MCF 10A (cell line): ENCODE measurements at places on chromosomes 5 and 9.

DNA sequence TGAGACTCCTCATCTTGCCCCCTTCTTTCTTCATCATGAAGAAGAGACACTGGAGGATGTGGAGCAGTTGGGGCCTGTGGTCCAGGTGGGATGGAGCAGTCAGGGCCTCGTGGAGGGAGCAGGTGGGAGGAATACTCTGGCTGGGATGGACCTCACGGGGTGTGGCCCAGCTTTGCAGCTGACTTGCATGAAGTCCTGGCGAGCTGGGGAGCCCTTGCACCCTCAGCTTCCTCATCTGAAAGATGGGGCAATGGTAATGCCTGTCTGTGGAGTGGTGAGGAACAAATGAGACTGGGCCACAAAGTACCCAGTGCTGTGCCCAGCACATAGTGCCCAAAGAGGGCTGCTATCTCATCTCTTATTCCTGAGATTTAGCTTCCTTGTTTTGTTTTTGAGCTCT is 91.5 kb downstream of the DAB2IP start:
- no peak for DNase-seq

GRCh38 chr9:80493258-80493657 is 921.5 kb downstream of the TLE4 start:
- DNase-seq = no peak

GRCh38 chr9:105361873-105362272 is 86.0 kb upstream of the FSD1L start:
- DNase-seq = no peak

DNA sequence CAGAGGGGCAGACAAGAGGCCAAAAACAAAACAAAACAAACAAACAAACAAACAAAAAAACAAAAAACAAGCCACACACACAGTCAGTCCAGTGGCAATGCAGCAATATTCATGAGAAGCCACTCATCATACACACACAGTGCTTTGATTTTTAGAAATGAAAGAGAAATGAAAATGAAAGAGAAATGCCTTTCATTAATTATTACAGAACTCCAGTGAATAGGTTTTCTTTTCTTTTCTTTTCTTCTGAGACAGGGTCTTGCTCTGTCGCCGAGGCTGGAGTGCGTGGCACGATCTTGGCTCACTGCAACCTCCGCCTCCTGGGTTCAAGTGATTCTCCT is 36.9 kb downstream of the SPRY4 start:
- no peak for DNase-seq

- DNase-seq = peak; percentile 70
Observed at GRCh38 chr5:91225848-91226686, 157.1 kb downstream of the ARRDC3 start.

DNA sequence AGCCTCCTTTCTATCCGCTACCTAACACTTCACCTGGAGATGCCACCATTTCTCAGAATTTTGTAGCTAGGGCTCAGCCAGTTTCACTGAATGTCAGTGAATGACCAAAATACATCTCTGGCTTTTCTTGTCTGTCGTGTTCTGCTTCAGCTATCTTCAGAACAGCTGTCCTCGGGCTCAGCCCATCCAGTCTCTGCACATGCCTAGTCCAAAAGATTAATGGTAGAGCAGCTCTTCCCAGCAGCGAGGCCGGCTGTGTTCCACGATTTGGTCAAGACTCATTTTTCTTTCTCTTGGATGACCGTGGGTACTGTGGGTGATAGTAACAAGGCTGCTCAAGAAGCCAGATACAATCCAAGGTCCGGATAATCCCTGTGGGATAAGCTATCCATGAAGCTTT is 342.8 kb downstream of the GABRG2 start:
- no peak for DNase-seq

DNA sequence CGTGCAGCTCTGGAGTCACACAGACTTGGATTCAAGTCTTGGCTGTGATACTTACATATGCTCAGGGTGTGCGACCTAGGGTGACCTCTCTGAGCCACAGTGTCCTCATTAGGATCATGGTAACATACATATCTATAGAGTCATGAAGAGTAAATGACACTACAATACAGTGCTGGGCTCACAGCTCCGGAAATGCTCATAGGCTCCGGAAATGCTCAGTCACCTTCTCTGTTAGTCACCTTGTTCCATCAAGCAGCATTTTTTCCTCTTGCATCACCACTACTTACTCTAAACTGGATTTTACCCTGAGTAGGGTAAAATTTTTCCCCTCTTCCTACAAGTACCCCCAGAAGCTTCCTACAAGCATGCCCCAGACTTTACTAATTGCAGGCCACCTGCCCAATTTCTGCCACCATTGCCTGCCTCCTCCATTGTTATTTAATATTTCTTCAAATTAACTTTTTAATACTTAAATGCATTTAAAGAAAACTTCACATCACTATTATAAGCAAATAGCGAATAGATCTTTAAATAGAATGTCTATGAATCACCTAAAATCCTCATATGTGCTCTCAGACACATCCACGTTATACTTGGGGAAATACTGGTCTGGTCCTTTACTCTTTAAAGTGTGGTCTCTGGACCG is 147.6 kb upstream of the SPRY4 start:
- DNase-seq = peak; percentile 91

DNA sequence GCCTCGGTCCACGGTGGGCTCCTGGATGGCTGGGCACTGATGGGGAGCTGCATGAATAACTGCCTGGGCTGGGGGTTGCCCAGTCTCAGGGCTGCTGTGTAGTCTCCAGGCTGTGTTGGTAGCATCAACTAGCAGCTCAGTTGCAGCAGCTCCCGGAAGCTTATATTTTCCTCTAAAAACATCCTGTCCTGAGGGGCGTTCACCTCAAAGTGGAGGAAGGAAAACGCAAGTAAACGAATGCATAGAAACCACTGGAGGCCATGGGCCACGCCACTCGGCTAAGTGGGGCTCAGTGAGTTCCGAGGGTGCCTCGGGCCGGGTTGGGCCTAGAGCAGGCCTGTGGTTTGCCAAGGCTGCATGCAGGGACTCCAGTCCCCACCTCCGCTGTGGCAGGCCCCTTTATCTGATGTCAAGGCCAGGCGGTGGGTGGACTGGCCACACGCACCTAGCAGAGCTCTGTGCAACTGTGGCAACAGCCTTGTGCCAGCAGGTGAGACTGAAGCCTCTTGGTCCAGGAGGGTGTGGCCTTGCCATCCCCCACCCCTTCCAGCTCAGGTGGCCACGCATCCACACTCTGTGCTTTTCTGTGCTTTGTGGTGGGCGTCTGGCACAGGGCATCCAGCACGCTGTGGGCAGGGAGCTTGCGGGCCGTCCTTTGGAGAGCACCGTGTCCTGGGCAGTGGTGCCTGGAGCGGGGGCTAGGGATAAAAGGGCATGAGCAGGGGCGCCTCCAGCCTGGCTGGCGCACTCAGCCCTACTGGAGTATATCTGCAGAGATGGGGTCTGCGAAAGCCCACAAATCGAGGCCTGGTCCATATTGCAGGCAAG is 15.1 kb downstream of the TCF7 start:
- no peak for DNase-seq

DNA sequence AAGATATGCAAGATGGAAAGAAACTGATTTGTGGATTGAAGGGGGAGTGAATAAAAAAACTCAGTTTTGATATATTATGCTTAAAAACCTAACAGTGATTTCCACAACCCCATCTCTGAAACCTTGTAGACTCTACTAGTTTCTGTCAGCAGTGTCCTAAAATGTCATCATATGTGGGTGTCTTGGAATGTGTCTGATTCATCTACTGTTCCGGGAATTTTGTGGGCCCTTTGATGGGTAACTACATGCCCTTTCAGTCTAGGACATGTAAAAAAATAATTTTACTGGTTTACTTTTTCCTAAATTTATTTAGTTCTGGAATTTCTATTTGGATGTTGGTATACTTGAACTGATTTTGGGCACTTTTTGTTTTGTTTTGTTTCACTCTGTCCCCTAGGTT is 118.9 kb upstream of the NMUR2 start:
- peak; percentile 45 for DNase-seq

DNA sequence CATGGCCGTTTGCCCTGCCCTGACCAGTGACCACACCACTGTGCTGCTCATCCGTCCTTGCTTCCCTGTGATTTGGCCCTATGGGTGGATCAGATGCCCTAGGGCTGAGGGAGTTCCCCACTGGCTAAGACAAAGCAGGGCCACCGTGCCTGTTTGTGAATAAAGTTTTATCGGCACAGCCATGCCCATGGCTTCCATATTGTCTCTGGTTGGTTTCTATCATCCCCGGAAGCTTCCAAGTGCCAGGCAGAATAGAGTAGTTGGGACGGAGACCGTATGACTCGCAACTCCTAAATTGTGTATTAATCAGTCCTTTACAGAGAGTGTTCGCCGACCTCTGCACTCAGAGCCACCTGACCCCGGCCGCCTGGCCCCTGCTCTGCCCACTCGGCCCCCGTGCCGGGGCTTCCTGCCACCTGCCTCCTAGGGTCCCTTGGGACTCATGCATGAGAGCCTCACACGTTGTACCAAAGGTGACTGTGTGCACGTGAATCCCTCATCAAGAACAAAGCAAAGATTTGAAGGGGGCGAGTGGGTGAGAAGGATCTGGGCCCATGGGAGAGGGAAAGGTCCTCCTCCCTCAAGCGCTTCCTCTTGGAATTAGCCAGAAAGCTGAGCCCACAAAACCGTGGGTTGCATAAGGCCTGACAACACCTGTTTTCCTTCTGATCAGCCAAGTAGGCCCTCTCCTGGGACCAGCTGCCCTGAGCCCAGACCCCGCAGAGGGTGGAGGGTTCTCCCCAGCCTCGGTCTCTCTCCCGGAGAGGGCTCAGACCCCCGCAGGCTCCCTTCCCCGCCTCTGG is 11.7 kb upstream of the FCN2 start:
- no peak for DNase-seq

DNA sequence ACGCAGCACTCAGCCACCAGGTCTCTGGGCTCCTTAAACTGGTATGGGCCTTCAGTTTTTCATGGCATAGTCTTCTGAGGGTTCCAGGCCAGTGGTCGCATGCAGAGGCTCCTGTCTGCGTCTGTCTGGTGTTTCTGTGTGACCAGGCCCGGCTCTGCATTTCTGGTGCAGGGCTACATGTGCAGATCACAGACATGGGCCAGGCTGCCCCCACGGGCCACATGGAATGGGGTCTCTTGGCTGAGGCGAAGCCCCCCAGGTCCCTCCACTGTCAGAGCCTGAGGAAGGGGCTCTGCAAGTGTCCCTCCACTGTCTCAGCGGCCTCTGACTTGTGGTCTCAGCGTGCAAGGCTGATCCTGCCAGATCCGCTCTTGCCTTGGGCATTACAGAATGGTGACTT is 15.6 kb upstream of the CARD19 start:
- no peak for DNase-seq

GRCh38 chr5:89011778-89012711 is 129.1 kb upstream of the MEF2C start:
- no peak for DNase-seq
